Stimulated activated CD4-positive, alpha-beta T cell treated with anti-CD3 and anti-CD28 coated beads, TNF-alpha, amount 100 ng/mL, for 1 hour (primary cell): ENCODE measurements at places on chromosomes 2 and 18.

GRCh38 chr2:233501198-233502076 is 65.1 kb downstream of the USP40 start:
- no peak for DNase-seq

GRCh38 chr2:64769392-64770044 is 115.8 kb upstream of the SERTAD2 start:
- no peak for DNase-seq

GRCh38 chr2:83470928-83471327 is 988.2 kb downstream of the SUCLG1 start:
- DNase-seq = no peak

DNA sequence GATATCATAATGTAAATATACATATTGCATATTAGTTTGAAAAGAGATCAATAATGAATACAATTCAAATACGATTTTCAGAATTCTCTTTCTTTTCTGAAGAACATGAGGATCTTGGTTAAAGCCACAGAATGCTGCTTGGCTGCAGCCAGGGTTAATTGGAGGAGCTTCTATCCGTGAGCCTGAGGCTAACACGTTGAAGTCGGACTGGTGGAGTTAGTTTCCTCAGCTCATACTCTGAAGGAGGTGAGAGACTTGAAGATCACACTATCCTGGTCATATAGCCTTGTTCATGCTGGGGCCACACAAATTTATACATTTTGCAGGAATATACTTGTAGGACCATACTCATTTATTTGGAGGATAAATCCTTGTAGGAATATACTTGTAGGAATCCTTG is 335.8 kb downstream of the TRIB2 start:
- no peak for DNase-seq

DNA sequence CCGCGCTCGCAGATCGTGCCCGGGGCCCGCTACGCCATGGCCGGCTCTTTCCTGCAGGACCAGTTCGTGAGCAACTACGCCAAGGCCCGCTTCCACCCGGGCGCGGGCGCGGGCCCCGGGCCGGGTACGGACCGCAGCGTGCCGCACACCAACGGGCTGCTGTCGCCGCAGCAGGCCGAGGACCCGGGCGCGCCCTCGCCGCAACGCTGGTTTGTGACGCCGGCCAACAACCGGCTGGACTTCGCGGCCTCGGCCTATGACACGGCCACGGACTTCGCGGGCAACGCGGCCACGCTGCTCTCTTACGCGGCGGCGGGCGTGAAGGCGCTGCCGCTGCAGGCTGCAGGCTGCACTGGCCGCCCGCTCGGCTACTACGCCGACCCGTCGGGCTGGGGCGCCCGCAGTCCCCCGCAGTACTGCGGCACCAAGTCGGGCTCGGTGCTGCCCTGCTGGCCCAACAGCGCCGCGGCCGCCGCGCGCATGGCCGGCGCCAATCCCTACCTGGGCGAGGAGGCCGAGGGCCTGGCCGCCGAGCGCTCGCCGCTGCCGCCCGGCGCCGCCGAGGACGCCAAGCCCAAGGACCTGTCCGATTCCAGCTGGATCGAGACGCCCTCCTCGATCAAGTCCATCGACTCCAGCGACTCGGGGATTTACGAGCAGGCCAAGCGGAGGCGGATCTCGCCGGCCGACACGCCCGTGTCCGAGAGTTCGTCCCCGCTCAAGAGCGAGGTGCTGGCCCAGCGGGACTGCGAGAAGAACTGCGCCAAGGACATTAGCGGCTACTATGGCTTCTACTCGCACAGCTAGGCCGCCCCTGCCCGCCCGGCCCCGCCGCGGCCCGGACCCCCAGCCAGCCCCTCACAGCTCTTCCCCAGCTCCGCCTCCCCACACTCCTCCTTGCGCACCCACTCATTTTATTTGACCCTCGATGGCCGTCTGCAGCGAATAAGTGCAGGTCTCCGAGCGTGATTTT is 7.6 kb downstream of the TBR1 start:
- no peak for DNase-seq

- DNase-seq = no peak
These were observed 30.4 kb downstream of the TOGARAM2 start for GRCh38 chr2:29011418-29012060.

DNA sequence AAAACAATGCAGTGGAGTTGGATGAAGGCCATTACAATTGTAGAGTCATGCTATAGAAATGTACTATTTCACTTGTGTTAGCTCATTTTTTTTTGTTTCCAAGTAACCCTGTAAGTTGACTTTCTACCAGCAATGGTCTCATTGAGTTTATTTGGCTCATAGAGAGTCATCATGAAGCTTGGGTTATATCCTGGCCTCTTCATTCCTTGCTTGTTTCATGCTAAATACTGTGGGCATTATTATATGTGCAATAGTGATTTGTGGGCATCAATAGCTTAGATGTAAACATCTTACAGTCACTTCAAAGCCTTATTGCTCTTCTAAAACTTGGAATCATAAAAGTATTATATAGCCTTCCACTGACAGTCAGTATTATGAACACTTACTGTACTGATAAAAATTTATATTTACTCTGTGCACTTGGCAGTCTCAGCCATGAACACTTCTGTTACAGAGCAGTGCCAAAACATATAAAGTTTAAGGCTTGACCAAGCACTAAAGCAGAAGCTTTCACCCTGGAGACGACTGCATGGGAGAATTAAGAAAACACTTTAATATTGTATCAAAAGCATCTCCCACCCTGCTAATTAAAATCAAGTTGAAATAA is 751.2 kb downstream of the SATB2 start:
- no peak for DNase-seq

DNA sequence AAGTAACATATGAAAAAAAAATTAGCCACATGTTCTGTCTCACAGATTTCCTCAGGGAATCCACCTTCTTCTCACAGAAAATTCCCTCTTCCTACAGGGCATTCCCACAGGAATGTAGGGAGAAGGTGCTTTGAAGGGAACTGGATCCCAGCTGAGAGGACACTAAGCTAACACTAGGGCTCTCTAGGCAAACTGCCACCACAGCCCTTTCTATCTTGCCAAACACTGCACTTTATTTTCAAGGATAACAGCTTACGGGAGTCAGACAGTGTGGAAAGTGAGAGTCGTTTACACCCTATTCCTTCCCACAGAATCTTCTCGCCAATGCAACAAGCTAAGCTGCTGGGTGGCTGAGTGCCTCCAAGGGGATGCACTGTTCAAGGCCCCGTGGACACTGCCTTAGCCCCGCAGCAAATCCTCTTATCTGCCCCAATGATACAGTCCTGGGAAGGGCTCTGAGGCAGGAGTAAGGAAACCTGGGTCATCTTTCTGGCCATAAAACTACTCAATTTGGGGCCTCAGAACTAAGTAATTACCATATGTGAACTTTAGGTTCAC is 76.9 kb downstream of the CCDC93 start:
- DNase-seq = no peak

DNA sequence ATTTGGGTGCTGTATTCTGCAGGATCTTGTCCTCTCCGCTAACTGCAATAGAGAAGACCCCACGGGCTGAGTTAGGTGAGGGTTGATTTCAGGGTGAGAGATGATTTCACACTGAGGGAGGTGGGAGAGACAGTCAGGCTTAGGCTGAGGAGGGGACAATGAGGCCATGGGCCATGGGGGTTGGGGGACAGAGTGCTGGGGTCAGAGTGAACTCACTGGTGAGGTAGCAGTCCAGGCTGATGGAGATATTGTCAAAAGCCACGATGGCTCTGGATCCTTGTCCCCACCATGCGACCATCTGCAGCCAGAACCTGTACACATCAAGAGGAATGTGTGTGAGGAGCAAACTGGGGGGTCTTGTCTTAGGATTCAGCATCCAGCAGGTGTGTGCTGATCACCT is 160.0 kb downstream of the CLIP4 start:
- no peak for DNase-seq

DNA sequence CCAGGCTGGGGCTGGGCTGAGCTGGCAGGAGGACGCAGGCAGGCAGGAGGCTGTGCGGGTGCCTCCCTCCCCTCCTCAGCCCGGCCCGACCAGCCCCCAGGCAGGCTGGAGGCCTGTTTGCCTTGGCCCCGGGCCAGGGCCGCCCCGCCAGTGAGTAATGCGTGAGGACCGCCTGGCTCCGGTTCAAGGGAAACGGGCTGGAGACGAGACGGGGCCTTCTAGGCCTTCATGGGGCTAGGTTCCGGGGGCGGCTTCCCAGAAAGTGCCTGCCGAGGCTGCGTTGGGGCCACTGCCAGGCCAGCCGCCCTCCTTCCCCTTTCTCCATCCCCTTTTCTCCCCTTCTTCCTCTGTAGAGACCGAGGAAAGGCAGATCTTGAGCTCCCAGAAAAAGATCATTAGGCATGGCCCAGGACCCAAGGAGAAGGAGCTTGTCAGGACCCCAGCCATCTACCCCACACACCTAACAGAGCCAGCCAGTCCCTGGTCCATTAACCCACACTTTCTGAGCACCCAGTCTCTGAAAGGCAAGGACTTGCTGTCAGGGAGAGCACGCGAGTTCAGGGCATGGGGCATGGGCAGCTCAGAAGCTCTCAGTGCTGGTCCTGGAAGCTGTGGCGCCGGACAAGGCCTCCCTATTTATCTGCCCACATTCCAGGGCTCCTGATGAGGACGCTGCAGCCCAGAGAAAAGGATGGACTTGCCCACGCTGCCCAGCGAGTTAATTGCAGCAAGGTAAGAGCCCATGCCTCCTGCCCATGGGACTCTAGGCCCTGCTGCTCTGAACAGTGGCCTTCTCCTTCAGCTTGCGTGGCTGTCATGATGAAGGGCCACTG is 48.5 kb downstream of the SMAD7 start:
- no peak for DNase-seq

DNA sequence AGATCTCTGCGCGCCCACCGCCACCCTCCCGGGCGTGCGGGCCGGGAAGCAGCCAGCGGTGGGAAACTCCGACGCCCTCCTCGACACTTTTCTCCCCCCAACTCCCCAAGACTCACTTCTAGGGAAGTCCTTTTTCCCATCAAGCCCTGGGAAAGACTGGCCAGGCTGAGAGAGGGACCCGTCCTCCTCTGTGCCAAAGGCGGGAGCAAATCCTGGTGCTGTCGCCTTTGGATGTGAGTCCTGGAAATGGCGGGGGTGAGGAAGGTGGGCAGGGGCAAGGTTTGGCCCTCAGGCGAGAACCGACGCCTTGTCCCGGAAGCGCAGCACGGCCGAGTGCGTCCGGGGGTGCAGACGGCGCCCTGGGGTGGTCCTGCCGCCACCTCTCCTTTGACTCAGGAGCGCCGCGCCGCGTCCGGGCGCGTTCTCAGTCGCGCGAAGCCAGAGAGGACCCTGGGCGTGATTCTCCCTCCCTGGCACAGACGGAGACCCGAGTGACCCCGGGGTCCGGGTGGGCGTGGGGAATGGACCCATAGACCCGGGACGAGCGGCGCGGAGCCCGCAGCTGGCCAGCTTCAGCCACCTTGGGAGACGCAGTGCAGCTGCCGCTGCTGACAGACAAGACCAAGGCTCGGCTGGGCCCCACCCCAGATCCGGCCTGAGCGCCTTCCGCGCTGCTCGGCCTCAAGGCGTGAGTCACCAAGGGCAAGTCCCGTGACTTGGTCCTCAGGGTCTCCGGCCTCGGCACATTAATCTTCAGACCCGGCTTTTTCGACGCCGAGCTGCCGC is 3.5 kb upstream of the LBX2 start:
- DNase-seq = no peak

DNA sequence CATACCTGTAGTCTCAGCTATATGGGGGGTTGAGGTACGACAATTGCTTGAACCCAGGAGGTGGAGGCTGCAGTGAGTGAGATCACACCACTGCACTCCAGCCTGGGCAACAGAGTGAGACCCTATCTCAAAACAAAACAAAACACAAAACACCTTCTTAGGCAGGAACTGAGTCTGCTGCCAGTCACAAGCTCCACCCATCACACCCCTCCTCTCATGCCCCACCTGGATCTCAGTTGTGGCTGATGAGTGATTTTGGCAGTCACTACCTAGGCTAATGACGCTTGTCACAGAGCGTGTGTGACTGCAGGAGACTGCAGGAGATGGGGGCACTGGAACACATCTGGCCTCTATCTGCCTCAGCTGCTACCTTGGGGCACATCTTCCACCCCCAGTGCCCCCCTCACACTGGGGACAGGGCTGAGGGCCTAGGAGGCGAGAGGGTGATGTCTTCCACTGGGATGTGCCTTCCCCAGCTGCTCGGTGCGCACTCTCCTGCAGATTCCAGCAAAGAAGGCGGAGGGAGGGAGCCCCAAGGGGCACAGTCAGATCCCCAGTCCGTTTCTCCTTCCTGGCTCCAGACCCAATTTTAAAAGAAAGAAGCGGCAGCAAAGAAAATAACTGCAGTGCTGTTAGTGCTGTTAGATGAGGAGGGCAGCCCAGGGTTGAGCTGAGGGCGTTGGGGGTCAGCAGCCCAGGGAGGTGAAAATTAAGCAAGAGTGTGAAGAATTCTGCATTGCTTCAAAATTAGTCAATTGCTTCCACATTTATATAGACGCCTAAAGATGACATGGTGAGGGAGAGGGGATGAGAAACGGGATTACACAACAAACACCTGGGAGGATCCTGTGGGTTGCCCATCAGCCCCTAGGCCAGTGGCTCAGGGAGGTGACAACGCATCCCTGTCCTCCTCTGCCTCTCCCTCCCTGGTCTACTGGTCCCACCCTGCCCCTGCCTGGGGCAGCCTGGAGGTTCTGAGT is 143.6 kb upstream of the HAAO start:
- DNase-seq = no peak

DNA sequence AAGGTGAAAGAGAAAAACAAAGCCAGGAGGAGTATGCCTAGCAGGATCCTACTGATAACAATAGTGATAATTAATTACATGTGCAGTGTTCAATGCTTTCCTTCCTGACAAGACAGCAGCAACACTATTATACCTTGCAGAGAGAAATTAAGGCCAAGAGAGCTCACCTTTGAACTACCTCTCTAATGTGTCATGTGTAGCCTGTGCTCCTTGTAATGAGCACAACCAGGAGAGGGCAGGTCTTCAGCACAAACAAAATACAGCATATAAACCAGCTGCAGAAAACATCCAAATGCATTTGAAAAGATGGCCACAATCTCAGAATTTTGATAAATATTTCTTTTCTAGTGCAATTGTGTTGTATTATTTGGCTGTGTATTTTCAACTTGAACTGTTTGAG is 1425.7 kb downstream of the DSC3 start:
- DNase-seq = no peak

- DNase-seq = no peak
These were observed 69.4 kb upstream of the CBLN2 start for GRCh38 chr18:72613534-72613930.

DNA sequence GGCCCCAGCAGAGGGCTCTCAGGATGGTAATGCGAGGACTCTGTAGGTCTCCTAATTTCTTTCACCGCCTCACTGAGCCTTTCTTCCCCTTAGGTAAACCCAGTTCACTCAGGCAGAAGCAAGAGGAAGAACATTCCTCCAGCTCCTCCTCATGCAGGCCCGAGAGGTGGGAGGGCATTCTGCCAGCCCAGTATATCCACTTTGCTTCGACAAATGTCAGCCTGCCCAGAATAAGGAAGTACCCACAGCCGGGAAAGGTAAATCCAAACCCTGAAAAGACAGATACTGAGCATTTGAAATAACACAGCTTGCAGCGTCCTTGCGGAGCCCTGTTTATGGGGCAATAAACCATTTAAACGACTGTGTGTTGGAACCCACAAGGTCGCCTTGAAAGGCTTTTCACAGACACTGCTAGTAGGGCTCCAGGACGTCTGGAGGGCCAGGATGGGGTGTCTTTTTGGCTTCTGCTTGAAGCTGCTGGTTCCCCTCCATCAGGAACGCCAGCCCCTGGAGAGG is 63.0 kb upstream of the STPG4 start:
- DNase-seq = no peak

- DNase-seq = no peak
These were observed 37.9 kb upstream of the C1GALT1C1L start for GRCh38 chr2:43714164-43714563.
